ENCODE measurements at places on chromosomes 5 and 9.
A peak's percentile ranks its signal among the peaks of the same experiment; 100 is the strongest.

GRCh38 chr5:87741881-87742280 lies 329.2 kb upstream of the CCNH start:
- DNase-seq: no peak

DNA sequence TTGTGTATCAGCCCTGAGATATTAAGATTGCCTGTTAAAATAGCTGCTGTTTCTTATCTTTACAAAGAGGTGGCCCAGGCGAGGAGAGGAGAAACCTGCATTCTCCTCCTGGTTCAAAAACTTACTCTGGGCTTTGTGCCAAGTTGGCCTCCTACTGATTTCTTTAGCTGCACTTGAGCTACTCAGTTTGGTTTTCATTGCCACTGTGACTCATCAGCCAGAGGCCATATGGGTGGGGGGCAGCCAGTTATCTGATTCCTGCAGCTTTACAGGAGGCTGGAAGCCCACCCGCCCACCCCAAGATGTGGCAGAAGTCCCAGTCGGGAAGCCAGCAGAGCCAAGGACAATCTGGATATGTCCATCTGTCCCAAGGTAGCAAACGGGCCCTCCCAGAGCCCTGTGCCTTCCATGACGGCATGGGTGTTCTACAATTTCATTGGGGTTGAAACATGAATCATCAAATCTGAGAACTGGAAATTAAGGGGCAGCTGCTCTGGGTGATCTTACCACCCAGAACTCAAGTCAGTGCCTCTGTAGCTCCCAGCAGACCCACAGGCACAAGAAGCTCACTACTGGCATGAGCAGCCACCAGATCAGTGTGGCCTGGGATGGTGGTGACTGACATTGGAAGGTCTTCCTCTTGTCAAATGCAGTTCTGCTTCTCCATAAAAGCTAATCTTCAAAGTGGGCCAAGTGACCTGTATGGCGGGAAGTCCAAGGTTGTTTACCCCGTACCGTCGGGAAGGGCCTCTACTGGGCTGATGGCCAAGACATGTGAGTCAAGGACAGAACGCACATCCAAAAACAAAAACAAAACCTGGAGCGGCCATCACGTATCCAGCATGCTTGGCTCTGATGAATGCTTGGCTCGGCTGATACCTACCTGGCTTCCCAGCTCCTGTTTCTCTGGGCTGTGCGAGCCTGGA lies 15.6 kb downstream of the FCN2 start:
- DNase-seq: peak; percentile 27

- DNase-seq: no peak
Measured at GRCh38 chr5:68891718-68892117, 202.1 kb upstream of the SLC30A5 start.

DNA sequence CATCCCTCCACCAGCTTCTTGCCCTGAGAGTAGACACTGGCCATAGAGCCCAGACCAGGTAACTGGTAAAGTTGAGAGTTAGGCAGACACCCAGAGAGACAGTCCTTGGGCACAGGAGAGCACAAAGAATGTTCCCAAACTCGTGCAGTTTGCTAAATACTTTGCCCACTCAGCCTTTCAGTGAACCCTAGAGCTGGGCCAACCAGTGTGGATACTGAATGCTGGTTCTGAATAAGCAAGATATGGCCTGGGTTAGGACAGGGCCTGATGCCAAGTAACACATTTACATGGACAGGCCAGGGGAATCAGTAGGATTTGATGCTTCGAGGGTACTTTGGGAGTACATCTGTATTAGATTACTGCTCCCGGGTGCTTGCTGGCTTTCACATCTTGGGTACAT lies 185.4 kb downstream of the SH3GL2 start:
- DNase-seq: no peak

DNA sequence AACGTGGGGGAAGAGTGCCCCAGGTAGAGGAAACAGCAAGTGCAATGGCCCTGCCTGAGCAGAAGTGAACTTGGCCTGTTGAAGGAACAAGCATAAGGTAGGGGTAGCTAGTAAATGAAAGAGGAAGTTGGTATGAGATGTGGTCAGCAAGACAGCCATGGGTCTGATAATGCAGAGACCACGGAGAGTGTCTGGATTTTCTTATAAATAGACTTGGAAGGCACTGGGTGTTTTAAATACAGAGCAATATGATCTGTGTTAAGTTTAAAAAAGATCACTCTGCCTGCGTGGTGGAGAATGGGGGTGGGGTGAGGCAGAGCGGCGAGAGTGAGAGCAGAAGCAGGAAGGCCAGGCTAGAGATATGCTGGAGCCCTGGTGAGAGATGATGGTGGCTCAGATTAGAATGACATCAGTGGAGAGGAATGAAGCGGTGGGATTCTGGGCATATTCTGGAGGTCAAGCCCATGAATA lies 4.2 kb downstream of the ADAM19 start:
- DNase-seq: no peak

DNA sequence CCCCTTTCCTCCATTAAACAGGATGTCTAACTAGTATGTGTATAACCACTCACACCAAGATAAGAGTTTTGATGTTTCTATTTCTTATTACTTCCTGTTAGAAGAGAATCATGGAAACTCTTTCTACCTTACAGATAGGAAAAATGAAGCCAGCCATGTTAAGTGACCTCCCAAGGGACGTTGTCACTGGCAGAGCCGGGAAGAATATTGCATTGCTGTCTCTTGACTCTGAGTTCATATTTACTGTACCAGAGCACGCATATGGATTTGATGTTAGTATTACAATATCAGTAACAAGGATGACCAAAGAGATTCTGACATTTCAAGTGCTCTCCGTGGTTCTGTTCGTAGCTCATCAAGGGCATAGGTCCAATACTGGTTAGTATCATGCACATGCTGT lies 12.5 kb upstream of the C5orf63 start:
- DNase-seq: no peak

- DNase-seq: no peak
Measured at GRCh38 chr5:149863176-149863575, 81.4 kb downstream of the PDE6A start.

GRCh38 chr5:139183502-139183901 lies 14.7 kb downstream of the SIL1 start:
- no peak for DNase-seq

DNA sequence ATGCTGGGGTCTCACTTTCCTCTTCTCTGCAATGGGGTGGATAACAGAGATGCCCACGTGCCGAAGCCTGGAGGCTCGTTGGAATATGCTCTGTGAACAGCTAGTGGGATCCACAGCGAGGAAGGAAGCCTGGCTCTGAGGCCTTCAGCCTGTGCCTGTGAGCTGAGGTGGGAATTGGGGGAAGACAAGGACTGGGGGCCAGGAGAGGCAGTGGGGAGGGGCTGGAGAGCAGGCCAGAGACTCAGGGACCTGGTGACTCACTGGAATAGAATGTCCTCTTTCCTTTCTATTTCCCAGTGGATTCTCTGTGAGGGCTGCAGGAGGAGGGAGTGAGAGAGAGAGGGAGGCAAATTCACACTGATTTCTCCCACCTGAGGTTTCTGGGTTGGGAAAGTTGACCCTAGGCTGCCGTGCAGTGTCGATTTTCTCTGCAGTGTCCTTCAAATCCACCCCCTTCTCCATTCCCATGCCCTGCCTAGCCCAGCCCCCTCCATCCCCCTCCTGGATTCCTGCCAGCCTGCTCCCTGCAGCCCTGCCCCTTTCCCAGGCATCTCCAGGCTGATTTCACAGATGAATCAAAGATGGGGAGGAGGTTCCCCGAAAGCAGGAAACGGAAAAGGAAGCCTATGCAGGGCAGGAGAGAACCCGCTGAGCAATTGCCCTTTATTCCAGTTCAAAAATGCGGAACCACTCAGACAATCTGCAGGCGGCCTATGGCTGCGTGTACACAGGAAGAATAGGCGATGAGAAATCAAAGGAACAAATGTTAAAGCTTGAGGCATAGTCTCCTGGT lies 1.4 kb upstream of the SPAAR start:
- DNase-seq: no peak

DNA sequence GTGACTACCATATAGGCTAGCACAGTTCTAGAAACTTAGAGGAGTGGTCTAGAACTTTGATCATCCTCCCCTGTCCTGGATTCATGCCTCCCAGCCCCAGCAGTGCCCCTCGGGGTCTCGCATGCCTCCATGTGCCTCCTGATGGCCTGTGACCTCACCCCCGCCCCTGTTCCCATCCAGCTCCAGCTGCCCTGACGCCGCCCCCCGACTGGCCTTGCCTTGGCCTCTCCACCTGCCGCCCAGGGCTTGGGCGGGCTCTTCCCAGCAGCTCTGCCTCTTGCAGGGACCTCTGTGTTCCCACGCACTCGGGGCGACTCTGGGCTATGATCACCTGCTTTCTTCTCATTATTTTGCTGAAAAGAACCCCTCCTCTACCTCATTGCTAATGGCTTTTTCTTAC lies 115.4 kb upstream of the PHYKPL start:
- DNase-seq: no peak

- DNase-seq: peak; percentile 59
Measured at GRCh38 chr5:143065185-143065965, 295.2 kb downstream of the ARHGAP26 start.

- no peak for DNase-seq
Measured at GRCh38 chr9:126482361-126483044, 131.2 kb upstream of the LMX1B start.

GRCh38 chr5:58746321-58746720 lies 163.4 kb downstream of the RAB3C start:
- no peak for DNase-seq

GRCh38 chr5:83265318-83265717 lies 188.0 kb downstream of the XRCC4 start:
- DNase-seq: no peak

DNA sequence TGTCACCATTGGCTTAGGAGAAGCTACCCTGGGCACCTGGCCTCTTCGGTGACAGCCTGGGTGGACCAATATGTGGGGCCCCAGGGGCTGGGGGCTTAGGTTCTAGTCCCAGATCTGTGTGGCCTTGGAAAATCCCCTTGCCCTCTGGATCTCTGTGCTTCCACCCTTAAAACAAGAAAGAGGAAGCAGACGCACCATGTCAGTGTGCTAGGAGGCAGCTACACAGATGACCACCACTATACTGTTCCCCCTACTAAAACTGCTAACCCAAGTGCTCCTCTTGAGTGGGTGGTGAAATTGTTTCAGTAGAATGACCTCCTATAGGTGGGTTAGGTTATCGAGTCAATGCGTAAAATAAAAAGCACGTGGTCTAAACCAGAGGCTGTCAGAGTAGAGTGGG lies 31.0 kb downstream of the AFAP1L1 start:
- no peak for DNase-seq

DNA sequence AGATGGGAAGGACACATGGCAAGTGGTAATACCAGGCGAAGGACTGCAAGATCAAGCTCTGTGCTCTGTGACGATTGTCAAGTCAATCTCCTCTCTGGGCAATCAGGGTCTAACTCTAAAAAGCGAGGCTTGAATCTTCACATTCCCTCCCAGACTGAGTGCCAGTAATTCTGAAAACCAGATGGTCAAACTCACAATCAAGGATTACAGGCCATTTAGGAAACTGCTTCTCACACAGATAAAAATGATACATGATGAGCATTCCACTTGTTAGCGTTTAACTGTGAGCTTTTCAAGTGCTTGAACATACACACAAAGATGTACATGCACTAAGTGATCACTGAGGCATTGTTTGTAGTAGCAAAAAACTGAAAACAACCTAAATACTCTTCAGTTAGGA lies 210.1 kb downstream of the TRIM32 start:
- no peak for DNase-seq

DNA sequence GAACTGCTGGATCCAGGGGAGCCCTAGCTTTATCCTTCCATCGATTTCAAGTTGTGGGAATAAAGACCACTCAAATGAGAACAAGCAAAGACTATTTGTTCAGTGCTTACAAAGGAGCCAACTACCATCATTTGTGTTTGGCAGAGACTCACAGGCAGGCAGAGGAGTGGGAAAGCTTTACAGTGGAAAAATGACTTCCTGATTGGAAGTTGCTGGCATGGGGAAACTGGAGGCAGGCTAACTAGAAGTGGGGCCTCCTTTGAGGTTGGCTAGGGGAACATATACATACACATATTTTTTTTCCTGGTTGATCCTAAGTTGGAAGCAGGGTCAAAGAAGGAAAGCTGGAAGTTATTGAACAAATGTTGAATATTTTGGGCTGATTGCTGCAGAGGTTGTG lies 121.7 kb downstream of the ACTBL2 start:
- DNase-seq: no peak

GRCh38 chr5:135567661-135568060 lies 11.1 kb downstream of the CXCL14 start:
- DNase-seq: no peak

DNA sequence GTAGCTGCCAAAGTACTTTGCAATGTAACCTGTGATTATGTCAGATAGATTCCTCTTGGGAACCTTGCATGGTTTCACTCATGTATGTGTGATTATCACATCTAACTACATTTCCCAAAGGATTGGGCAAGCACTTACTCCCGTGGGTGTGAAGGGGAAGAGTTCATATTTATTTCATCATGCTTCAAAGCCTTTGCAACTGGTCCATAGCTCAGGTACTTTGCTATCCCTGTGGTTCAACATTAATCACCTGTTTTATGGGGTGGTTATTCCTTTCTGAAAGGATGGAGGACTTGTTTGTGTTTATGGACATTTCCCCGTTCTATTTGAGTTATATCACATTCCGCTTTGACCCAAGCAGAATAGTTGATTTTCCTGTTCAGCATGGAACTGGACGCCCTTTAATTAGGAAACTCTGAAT lies 13.6 kb upstream of the ERMP1 start:
- DNase-seq: no peak

DNA sequence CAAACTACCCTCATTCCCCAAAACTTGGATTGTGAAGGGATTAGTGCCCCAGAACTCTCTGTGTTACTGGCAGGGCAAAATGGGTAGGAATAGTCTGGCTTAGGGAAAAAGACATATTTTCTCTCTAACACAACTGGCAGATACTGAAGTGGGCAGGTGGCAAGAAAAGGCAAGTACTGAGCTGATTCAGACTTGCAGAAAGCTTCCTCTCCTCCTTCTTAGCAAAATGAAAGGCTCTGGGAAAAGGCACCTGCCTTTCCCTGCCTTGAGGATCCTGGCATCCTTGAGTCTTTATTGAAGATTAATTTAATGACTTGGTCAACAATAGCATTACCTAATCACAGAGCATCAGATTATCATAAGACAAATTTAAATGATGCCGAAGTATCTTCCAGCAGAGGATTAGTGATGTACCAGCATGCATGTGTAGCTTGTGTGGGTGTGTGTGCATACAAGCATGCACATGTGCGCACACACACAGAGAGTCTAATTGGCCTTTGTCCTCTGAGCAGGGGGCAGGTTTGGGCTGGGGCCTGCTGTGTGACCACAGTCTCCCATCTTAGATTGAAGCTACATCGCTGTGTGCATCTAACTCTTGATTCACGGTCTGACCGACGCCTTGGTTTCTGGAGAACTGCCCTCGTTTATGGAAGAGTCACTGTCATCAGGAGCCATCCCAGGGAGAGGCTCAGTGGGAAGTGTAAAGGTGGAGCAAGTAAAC lies 294.8 kb downstream of the AOPEP start:
- no peak for DNase-seq

DNA sequence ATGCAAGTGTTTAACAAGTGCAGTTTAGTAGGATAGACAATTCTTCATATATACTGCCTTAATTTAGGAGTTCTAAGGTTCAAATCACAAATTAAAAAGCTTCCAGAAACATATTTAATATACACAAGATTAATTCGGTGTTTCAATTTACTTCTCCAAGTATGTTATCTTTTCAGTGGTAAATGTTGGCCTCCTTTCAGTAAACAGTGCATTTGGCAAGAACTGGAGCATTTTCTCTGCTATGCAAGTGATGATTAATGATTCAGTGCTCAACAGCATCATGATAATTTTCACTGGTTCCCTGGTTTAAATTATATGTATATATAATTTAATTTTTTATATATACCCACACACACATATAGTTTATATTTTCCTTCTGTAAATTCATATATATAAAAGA lies 541.7 kb downstream of the EFNA5 start:
- DNase-seq: peak; percentile 7

GRCh38 chr5:166412191-166412590 lies 1879.3 kb upstream of the WWC1 start:
- DNase-seq: no peak
